Activated T-helper 17 cell treated with anti-CD3 and anti-CD28 coated beads, Interleukin-2, amount 50 U/mL, for 72 hours (primary cell): ENCODE measurements at places on chromosomes 12 and 14. TPM values are rescaled to one million over a fixed set of nuclear protein-coding genes. Genes with fewer than 3 reads are reported as not detected.
A peak's percentile ranks its signal among the peaks of the same experiment; 100 is the strongest.

The GTF2A1 gene
- 38.0 TPM for total RNA-seq

The SLC25A47 gene
- not detected for total RNA-seq

- no peak for ATAC-seq
Measured at GRCh38 chr12:24561411-24561871, 387.5 kb downstream of the BCAT1 start.

- ATAC-seq = no peak
Measured at GRCh38 chr12:120712610-120713009, 2.4 kb downstream of the UNC119B start.

The CD4 gene
- total RNA-seq = 261 TPM

The R3HDM2 gene
- 54.6 TPM for total RNA-seq

The ACSM4 gene
- total RNA-seq = not detected

DNA sequence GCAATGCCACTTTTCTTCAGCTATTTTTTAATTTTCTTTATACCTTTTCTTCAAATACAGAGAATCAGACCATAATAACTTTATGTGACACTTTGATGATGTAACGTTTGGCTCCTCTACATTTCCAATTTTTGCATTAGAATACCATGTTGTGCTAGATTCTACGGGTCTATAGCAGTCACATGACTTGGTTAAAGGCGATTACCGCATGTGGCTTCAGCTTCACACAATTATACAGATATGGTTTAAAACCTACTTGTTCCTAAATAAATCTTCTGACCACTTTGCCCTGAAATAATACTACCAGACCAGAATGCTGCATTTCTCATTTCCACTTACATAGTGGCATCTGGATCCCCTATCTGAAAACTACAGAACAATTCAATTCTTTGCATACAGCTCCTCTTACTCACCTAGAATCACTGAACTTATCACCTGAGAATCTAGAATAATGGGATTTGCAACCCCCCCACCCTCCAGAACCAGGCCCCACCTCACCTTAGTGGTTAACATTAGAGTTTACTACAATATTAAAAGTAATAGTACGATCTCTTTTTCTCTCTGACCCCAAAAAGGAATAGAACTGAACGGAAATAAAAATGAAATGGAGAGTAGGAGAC, 1.3 kb downstream of the MAX start:
- no peak for ATAC-seq

DNA sequence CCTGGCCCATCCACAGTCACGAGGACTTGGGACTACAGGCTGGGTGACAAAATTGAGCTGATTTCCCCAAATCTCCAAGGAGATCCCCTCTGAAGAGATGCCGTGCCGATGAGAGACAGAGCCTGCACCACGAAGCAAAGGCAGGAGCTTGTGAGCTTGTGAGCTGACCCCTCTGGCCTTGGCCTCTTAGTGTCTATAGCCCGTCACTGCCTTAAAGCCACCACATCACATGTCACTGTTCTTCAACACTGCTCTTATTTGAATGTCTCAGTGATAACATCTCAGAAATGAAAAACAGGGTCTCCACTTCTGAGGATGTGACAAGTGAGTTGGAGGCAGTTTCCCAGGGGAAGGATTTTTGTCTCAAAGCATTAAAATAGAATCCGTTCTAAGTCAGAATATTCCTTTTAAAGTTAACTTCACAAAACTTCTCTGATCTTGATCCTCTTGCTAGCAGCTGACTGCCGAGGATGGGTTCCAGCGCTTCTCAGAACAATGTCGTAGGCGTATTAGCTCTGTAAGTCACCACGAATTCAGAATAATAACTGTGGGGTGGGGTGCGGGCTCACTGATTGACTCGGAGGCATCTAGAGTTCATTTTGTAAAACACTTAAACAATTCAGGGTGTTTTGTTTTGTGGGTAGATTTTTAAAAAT, 37.5 kb downstream of the CHST11 start:
- ATAC-seq = peak; percentile 82

The USP44 gene
- total RNA-seq = 0.82 TPM

The WNT1 gene
- total RNA-seq = not detected

- peak; percentile 59 for ATAC-seq
Measured at GRCh38 chr12:3313675-3314663, 177.0 kb upstream of the PRMT8 start.

GRCh38 chr12:50524621-50525020, 19.8 kb downstream of the DIP2B start:
- ATAC-seq = no peak

- no peak for ATAC-seq
Measured at GRCh38 chr12:64036414-64036813, 185.7 kb downstream of the KICS2 start.

The MMP17 gene
- 0.32 TPM for total RNA-seq

The NOVA1 gene
- total RNA-seq = not detected

GRCh38 chr14:58566979-58567378, 70.8 kb upstream of the DACT1 start:
- no peak for ATAC-seq

DNA sequence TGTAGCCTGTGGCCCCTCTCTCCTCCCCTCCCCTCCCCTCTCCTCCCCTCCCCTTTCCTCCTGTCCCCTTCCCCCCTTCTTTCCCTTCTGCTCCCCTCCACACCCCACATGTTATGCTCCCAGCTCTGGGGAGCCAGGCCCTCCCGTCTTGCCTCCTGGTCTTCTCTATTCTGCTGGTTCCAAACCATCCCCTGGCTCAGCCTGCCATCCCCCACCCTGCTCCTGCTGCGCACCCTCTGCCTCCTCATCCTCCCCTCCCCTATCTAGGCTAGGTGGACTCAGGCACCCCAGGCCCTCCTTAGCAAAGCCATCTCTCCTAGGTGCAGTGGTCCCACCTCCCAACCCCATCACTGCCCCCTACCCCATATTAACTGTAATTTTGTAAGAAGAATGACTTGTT, 99.5 kb downstream of the CALM1 start:
- no peak for ATAC-seq

The RIMBP2 gene
- 0.29 TPM for total RNA-seq

DNA sequence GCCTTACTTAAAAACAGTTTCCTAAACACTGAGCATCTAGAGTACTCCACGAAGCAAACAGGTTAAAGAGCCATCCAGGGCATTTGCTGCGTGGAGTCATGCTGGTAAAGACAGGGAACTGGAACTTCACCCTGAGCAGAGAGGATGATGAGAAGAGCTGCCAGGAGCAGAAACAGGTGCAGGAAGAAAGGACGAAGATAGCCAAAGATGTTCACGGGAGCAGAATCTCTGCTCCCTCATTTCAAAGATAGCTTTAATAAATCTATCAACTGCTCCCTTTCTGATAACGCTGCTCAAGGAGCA, 280.8 kb upstream of the FKBP4 start:
- ATAC-seq = no peak

The NFE2 gene
- total RNA-seq = not detected

GRCh38 chr14:58292187-58292586, 6.2 kb upstream of the ARID4A start:
- no peak for ATAC-seq

The TCP11L2 gene
- total RNA-seq = 22.4 TPM

The CACNA2D4 gene
- 13.7 TPM for total RNA-seq

DNA sequence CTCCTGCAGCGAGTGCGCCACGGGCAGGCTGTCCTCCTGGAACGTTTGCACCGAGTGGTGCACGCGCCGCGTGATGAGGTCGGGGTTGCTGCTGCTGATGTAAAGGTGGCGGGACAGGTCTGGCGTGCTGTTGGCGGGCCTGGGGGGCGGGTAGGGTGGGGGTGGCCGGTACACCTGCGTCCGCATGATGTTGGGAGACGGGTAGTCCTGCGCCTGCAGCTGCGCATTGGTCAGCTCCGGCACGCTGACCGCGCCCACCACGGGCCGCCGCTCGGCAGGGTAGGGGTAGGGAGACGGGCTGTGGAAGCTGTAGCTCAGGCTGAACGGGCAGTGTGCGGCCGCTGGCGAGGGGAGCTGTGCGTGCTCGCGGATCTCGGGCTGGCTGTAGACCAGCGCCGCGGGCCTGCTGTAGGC, 75.2 kb downstream of the PTPN21 start:
- ATAC-seq = no peak

DNA sequence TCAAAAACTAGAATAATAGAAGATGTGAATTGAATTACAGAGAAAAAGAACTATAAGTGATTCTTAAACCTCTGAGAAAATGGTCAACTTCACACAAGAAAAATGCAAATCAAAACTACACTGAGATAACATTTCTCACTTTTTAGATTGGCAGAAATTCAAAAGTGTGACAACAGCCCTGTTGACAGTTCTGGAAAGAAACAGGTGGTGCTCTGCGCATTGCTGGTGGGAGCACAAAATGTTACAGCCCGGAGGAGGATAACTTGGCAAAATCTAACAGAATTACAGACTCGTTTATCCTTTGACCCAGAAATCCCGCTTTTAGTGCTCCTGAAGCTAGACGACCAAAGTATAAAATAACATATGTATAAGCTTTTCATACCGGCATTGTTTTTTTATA, 222.5 kb upstream of the CNTN1 start:
- no peak for ATAC-seq

DNA sequence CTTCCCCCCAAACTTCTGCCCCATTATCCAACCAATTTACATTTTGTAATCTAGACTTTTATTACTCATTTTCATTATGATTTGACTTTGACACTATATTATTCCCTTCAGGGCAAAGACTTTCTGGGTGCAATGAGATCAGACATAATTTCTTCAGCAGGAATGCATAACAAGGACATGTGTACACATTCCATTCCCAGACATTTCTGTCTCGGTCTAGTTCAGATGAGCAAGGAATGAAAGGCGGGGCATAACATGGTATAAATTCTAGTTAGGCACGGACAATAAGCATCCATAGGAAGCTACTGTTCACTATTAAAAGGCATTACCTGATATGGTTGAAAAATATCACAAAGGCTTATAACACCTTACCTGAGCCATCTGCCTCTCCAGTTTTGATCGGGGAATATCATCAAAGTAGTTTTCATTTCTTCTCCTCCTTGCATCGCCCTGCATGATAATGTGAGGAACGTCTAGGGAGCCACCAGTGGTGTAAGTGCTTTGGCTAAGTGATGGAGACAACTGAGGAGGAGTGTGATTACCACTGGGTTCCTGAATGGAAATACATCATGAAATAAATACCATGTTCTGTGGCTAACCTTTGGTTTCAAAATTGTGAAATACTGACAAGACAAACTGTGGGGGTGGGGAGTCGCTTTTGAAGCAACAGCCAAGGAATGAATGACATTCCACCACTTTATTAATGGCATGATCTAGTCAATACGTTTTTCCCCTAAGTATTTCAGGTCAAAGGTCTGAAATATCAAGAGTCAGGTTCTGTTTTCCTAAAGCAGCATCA, 183.9 kb downstream of the APAF1 start:
- ATAC-seq = no peak

DNA sequence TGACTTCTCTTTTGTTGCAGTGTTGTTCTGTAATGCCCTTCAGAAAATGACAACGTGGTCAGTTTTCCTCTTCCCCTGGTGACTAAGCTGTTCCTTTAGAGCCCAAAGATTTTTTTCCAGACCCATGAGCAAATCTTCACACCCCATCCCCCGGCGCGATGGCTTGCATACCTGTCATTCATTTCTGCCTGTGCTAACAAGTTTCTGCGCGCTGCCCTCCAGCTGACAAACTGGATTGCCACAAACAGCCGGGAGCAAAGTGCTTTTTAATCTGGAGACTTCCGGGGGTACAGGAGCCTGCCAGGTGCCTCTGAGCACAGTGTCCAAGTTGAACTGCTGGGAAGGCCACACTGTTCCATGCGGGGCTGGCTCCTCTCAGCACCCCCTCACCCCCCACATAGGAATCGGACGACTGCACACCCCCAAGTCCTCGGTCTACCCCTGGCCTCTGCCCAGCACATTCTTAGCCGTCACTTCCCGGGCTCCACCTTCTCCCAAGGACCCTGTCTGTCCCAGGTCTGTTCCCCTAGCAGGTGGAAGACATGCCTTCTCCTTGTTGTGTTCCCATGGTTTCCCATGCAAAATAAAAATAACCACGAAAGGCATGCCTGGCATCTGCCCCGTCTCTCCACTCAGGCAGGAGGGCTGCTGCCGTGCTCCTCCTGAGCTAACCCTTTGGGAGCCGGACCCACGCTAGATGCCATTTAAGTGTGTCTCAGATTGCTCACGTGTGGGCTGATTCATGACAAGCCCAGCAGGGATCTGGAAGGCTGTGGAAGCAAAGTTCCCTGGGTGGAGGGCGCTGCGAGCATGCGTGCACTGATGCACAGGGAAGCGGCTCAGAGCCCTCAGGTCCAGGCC, 14.1 kb downstream of the RILPL1 start:
- ATAC-seq = no peak

The DCAF4 gene
- 10.8 TPM for total RNA-seq

The SMCO3 gene
- total RNA-seq = not detected

GRCh38 chr12:47021298-47021697, 58.1 kb upstream of the PCED1B start:
- ATAC-seq = peak; percentile 61

DNA sequence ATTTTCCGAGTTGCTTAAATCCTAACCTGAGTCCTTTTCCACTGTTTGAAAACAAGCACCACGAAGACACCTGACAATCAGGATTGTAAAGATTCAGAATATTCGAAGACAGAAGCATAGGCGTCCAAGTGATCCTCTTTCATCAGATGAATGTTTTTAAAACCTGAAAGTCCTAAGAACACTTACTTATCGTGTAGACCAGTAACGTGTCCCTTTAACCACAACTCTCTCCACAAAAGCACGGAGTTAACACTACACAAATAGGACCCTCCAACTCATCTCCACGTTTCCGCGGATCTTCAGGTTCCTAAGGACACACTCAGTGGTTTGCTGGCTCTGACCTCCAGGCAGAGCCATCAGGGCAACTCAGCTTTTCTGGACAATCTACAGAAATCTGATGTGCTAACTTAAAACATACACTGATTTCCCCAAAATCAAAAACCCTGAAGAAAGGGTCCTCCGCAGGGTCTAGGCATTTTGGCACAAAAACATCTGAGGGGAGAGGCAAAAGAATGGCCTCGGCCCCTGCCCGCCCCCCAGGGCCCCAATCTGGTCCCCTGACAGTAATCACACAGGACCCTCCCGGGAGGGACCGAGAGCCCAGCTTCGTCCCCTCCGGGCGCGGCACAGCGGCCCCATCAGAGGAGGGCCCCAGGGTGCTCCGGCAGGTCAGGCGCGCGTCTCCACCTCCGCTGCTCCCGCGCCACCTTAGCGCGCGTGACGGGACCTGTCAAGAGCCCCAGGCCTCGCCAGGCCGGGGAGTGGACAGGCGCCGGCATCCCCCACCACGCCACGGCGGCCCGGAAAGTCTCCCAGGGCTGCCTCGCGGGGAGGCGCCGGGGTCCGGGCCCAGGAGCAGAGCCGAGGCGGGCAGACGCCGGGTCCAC, 925 bp downstream of the DICER1 start:
- ATAC-seq = peak; percentile 45

GRCh38 chr12:14167005-14167628, 185.7 kb upstream of the GRIN2B start:
- ATAC-seq = no peak
